ENCODE measurements at places on chromosomes 12 and 14. TPM values are rescaled to one million over a fixed set of nuclear protein-coding genes. Genes with fewer than 3 reads are reported as not detected.

DNA sequence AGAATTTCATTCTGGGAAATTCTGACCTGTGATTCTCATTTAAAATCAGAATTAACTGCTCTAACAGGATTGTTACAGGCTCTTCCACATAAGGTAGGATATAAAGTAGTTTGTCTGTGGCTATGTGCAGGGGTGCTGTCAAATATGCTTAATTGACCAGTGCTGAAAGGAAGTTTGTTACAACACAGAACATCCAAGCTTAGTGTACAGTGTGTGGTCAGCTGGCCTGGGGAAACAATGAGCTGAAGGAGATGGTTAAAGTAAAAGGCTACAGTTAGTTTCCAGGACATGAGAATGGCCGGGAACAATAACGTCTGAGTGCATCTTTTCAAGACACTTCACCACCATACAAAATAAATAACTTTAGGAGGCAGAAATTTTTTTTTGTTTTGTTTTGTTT, 68.0 kb downstream of the PKP2 start:
- no peaks in the 10 kb centered on the region for H3K36me3 ChIP-seq
- H3K27me3 ChIP-seq = no peaks in the 10 kb centered on the region
- no peak overlapping the region for H3K27ac ChIP-seq
- DNase-seq = no peak
- no peaks in the 10 kb centered on the region for H3K4me1 ChIP-seq
- H3K4me3 ChIP-seq = no peak overlapping the region

- H3K4me3 ChIP-seq = no peak overlapping the region
- DNase-seq = no peak
- no peaks in the 10 kb centered on the region for H3K27me3 ChIP-seq
- no peak overlapping the region for H3K27ac ChIP-seq
These were observed 205.2 kb upstream of the EEA1 start for GRCh38 chr12:93134175-93134890.

DNA sequence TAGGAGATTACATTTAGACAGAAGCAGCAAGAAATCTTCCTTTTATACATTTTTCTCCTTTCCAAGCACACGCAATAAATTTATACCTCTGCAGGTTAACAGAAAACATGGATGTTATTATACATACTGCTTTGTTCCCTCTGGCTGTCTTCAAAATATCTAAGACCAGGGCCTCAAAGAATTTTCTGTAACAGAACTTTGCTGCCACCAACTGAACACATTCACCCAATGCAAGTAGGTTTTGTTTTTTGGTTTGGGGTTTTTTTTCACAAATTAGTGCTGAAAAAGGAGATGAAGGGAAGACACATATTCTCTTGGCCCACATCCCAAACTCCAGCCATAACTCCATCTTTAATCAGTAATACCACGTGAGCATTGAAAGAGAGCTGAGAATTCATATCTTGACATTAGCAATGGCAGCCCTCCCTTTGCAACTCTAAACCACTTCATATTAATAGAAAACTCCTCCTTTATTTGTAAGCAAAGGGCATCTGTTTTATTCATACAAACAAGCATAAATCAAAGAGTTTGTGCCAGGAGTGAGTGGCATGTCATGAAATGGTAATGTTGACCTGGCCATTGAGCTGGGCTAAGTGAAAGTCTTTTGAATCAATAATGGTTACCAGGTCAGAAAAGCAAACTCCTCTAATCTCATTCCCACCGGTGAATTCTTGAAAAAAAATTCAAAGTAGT, 150.8 kb upstream of the FSCB start:
- no peak for DNase-seq
- H3K27ac ChIP-seq = no peak overlapping the region
- no peak overlapping the region for H3K4me3 ChIP-seq

DNA sequence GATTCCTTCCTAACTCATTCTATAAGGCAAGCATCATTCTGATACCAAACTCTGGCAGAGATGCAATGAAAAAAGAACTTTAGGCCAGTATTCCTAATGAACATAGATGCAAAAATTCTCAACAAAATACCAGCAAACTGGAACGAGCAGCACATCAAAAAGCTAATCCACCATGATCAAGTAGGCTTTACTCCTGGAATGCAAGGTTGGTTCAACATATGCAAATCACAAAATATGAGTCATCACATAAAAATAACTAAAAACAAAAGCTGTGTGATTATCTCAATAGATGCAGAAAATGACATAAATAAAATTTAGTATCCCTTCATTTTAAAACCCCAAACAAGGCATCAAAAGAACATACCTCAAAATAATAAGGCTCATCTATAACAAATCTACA, 98.9 kb downstream of the ACSS3 start:
- no peak for DNase-seq
- no peak overlapping the region for H3K4me3 ChIP-seq
- H3K4me1 ChIP-seq = no peaks in the 10 kb centered on the region
- no peaks in the 10 kb centered on the region for H3K27me3 ChIP-seq

DNA sequence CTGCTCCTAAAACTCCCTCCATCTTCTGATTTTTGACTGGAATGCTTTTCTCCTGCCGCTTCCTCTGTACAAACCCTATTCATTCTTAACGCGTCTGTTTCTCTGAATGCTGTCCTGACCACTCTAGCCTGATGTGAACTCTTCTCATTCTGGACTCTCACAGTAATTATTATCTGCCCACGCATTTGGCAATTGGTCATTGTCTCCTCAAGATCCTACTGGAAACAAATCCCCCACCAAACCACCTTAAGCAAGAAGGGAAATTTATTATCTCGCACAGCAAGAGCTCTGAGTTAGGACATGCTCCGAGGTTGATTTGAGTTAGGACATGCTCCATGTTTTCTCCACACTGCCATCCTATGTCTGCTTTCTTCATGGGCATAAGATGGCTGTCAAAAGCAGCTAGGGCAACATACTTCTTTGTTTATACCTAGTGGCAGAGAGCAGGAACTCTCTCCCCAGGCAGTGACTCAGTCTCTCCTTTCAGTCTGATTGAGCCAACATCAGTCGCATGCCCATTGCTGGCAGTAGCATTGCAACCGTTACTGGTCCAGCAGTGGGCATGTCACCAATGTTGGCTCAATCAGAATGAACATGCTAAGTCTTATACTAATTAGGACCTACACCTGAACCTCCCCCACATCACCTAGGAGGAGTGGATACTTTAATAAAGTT, 102.2 kb downstream of the SSPN start:
- DNase-seq = no peak
- H3K4me1 ChIP-seq = peaks cover 13% of the 10 kb centered on the region
- no peak overlapping the region for H3K4me3 ChIP-seq
- no peaks in the 10 kb centered on the region for H3K27me3 ChIP-seq

The SERPINA10 gene
- not detected for total RNA-seq

DNA sequence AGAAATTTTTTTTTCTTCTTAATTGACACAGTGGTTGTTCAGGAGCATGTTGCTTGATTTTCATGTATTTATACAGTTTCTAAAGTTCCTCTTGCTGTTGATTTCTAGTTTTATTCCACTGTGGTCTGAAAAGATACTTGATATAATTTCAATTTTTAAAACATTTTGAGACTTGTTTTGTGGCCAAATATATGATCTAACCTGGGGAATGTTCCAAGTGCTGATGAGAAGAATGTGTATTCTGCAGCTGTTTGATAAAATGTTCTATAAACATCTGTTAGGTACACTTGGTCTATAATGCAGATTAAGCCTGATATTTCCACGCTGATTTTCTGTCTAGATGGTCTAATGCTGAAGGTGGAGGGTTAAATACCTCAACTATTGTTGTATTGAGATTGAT, 151.4 kb upstream of the IFNG-AS1 start:
- no peak for DNase-seq
- H3K4me3 ChIP-seq = no peak overlapping the region
- no peaks in the 10 kb centered on the region for H3K27me3 ChIP-seq
- H3K27ac ChIP-seq = no peak overlapping the region
- H3K4me1 ChIP-seq = no peaks in the 10 kb centered on the region

DNA sequence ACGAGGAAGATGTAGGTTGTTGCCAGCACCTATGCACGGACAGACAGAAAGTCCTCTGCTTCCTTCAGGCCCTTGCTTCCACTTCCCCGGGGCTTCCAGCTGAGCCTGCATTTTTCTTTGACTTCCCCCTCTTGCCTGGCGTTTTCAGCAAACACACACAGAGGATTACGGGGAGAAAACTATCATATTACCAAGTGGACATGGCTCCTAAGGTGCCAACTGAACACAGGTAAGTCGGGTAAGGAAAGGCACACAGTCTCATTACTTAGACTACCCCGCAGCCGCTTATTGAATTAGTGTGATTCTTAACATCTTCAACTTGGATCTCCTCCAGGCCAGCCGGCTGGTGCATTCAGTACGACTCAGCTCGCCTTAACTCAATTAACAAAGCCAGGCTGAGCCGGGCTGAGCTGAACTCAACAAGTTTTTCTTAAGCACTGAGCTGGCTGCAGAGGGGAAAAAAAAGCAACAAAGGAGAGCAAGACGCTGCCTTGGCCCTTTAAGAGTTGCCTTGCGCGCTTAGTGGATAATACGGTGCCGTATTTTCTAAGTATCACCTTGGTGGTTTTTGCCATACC, 19.2 kb upstream of the MAP1LC3B2 start:
- no peak overlapping the region for H3K27ac ChIP-seq
- no peaks in the 10 kb centered on the region for H3K36me3 ChIP-seq
- H3K27me3 ChIP-seq = no peaks in the 10 kb centered on the region
- peaks cover 8% of the 10 kb centered on the region for H3K4me1 ChIP-seq
- H3K4me3 ChIP-seq = no peak overlapping the region

- H3K4me1 ChIP-seq = no peaks in the 10 kb centered on the region
- no peak for DNase-seq
- H3K27me3 ChIP-seq = no peaks in the 10 kb centered on the region
- no peaks in the 10 kb centered on the region for H3K36me3 ChIP-seq
These were observed 22.4 kb upstream of the MARK3 start for GRCh38 chr14:103362780-103363179.

The KLRC3 gene
- not detected for total RNA-seq

GRCh38 chr12:96810057-96810456, 97.0 kb upstream of the NEDD1 start:
- H3K4me1 ChIP-seq = no peaks in the 10 kb centered on the region
- no peak for DNase-seq
- no peaks in the 10 kb centered on the region for H3K36me3 ChIP-seq
- H3K27ac ChIP-seq = no peak overlapping the region

The PLEKHD1 gene
- total RNA-seq = 0.30 TPM

The KRT6C gene
- not detected for total RNA-seq

DNA sequence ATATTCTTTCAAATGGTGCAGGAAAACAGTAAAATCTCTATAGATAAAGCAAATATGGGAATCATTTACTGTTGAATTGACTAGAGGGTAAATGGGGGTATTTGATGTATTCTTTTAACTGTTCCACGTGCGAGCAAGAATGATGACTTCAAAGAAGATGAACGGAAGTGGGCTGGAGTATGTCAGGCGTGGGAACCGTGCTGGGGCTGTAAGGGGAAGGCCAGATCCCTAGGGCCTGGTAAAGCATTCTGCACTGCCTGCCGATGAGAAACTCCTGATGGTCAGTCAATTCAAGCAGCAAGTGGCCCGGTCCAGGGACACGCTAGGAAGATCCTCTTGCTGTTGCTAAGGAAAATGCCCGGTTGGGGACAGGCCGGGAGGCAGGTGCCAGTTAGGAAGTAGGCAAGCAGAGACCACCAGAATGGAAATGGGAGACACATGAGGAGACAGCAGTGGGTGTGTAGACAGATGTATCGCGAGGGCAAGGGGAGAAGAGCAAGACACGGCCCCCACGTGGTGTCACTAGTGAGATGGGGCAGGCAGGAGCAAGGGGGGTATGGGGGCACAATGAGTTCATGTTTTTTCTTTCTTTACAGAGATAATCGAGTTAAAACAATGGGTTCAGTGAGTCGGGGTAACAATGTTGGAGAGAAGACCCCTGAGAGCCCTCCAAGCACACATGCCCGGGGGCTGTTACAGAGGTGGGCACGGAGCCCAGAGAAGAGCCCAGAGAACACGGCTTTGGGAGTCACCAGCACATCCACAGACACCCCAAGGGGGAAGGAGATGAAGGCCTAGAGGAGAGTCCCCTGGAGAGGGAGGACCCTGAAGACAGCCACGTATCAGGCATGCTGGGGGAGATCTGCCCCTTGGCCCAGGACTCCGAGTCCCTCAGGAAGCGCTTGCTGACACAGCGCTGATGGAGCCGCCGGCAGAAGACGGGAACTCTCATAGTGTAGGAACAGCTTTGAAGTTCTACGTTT, 37.2 kb downstream of the FBXO21 start:
- no peak overlapping the region for H3K4me3 ChIP-seq
- H3K4me1 ChIP-seq = peaks cover 14% of the 10 kb centered on the region
- DNase-seq = no peak
- H3K36me3 ChIP-seq = peaks cover 51% of the 10 kb centered on the region
- H3K27me3 ChIP-seq = no peaks in the 10 kb centered on the region
- H3K27ac ChIP-seq = no peak overlapping the region

DNA sequence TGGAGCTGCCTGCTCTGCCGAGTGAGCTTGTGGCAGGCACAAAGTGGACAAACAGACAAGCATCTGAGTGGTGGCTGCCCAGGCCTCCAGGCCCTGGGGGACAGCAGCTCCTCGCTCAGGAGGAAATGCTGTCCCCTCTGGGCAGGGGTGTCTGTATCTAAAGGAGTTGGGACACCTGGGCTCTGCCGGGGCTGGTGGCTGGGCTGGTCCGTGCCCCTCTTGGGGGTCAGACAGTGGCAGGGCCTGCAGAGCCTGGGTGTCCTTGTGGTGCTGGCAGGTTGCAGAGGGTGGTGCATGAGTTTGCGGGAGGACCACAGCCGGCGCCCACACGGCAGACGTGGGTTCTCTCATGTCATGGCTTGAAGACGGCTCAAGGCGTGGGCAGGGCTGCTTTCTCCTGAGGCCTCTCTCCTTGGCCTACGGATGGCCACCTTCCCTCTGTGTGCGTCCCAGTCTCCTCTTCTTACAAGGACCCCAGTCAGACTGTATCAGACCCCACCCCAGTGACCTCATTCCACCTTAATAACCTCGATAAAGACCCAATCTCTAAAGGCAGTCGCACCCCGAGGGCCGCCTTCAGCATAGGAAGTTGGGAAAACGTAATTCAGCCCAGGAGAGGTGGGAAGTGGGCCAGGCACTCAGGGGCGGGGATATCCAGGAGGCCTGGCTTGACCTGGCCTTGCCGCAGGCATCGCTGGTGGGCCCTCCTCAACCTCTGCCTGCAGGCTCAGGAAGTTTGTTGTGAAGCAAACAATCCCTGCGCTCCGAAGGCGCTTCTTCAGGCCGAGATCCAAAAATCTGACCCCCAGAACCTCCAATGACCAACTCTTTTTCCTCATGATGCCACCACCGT, 110.0 kb downstream of the KIF26A start:
- no peak for DNase-seq
- no peak overlapping the region for H3K27ac ChIP-seq

The FOXG1 gene
- not detected for total RNA-seq

- no peak overlapping the region for H3K4me3 ChIP-seq
- H3K4me1 ChIP-seq = no peaks in the 10 kb centered on the region
- no peak for DNase-seq
- no peaks in the 10 kb centered on the region for H3K27me3 ChIP-seq
- no peaks in the 10 kb centered on the region for H3K36me3 ChIP-seq
These were observed 1010.5 kb upstream of the NOVA1 start for GRCh38 chr14:27608377-27608776.

The ST8SIA1 gene
- total RNA-seq = 52.2 TPM

DNA sequence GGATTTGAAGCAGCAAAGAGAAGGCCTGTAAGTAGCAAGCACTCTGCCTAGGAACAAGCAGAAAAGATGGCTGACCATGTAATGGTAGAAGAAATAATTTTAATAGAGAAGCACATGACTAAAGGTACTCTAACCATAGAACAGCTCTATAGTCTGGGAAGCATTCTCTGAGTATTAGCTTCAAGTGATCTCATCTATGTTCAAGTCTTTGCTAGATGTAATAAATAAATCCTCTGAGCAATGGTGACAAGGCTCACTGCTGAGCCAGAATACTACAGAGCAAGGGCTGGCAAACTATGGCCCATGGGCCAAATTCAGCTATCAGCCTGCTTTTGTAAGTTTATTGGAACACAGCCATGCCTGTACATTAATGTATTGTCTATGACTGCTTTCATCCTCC, 84.8 kb downstream of the PEBP1 start:
- no peak overlapping the region for H3K27ac ChIP-seq
- H3K4me1 ChIP-seq = no peaks in the 10 kb centered on the region
- H3K27me3 ChIP-seq = no peaks in the 10 kb centered on the region
- H3K36me3 ChIP-seq = no peaks in the 10 kb centered on the region
